ENCODE measurements at places on chromosomes 5 and 9.

GRCh38 chr5:116013936-116014335 is 18.3 kb upstream of the ARL14EPL start:
- DNase-seq, result no peak

- DNase-seq, result no peak
These were observed 542.3 kb downstream of the PDE4D start for GRCh38 chr5:59351076-59351794.

GRCh38 chr5:77006124-77006523 is 24.1 kb upstream of the AGGF1 start:
- DNase-seq, result no peak

DNA sequence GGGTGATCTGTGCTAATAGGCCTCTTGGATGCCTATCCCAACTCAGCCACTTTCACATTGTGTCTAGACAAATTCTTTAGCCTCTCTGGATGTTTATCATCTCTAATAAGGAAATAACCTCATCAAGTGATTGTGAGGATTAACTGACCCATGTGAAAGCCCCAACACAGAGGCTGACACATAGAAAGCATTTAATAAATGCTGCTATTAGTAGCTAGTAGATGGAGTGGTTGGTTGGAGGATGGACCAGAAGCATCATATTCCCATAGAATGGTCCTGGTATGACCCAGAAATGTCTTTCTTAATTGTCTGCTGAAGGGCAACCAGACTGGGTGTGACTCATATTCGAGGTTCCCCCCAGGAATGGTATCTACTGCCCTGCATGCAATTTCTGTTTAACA is 124.4 kb downstream of the PIK3R1 start:
- no peak for DNase-seq

DNA sequence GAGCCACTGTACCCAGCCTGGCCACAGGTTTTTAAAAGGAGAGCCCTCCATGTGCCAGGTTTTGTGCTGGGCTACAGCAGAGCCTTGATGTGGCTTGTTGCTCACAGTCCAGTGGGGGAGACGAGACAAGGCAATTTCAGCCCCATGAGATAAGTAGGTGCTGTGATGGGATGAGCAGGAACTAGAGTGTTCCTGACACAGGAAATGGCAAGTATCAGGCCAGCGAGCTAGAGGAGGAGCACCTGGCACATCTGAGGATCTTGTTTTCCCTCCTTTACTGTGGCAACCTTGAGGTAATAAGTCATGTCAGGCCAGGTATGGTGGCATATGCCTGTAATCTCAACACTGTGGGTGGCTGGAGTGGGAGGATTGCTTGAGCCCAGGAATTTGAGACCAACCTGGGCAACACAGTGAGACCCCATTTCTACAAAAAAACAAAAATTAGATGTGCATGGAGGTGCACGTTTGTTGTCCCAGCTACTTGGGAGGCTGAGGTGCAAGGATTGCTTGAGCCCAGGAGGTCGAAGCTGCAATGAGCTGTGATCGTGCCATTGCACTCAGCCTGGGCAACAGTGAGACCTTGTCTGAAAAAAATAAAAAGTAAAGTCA is 3.8 kb upstream of the ZDHHC12 start:
- no peak for DNase-seq

GRCh38 chr5:23820765-23821471 is 313.5 kb downstream of the PRDM9 start:
- no peak for DNase-seq

DNA sequence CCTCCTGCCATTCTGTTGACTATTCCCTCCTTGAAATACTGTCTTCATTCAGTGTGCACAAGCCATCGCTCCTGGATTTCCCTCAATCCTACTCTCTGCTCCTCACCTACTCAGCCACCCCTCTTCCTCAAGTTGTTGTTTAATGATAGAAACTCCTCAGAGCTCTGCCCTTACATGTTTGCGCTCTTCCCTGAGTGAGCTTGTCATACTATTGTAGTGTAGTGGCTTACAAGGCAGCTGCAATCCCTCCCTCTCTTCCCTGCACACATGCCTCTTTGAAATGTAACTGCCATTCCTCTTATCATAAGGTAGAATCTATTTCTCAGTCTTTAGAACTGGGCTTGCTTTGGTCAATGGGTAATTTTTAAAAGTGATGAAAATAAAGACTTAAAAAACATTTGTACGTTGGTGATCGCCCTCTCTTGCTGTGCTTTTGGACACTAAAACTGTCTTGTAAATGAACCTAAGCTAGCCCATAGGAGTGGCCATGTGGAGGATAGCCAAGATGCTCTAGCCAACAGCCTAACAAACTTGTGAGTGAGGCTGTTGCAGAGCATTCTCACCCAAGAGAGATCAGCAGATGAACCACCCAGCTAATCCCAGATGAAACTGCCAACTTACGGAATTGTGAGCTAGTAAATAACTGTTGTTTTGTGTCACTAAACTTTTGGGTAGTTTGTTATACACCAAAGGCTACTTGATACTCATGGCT is 18.1 kb upstream of the SMAD5 start:
- no peak for DNase-seq

DNA sequence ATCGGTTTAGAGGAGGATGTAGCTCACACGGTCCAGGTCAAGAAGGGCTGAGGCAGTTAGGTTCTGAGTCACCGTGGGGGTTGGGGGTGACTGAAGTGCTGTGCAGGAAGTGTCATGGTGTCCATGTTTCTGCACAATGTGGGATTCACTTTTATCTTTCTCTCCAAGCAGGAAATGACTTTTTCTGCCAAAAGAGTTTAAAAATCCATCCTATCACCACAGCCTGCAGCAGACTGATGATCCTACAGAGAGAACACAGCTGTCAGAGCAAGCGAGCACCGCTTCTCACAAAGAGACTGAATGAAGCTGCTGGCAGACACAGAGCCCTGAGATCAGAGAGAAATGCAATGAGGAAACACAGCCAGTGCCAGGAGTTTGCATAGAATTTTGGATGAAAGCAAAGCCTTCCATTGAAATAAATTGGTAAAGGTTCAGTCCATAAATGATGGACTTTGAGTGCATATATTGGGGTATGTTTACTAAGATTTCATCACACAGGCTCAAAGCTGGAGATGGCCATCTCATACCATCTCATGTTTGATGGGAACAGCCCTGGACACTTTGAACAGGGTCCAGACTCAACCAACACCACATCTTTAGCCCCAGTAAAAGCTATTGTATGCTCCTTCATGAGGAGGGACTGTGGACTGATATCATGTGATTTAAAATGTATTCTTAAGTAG is 213.9 kb upstream of the FBXL7 start:
- DNase-seq, result no peak

- no peak for DNase-seq
These were observed 346.8 kb downstream of the PIK3R1 start for GRCh38 chr5:68562308-68562707.

DNA sequence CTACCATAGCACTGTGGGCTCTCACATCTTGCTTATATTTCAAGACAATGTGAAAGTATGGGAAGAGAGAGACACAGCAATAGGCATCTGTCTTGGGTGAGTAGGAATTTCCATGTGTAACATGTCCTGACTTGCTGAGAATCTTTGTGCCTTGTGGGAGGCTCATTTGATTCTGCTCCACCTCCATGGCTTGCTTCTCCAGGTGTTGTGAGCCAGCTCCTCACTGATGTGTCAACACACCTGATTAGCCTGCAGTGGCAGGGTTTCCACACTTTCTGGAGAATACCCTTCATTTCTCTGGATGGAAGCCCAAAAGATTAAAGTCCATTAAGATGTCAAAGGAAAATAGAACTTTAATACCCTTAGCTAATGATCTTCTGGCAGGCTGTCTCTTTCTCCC is 613.6 kb downstream of the ZNF608 start:
- DNase-seq, result no peak

DNA sequence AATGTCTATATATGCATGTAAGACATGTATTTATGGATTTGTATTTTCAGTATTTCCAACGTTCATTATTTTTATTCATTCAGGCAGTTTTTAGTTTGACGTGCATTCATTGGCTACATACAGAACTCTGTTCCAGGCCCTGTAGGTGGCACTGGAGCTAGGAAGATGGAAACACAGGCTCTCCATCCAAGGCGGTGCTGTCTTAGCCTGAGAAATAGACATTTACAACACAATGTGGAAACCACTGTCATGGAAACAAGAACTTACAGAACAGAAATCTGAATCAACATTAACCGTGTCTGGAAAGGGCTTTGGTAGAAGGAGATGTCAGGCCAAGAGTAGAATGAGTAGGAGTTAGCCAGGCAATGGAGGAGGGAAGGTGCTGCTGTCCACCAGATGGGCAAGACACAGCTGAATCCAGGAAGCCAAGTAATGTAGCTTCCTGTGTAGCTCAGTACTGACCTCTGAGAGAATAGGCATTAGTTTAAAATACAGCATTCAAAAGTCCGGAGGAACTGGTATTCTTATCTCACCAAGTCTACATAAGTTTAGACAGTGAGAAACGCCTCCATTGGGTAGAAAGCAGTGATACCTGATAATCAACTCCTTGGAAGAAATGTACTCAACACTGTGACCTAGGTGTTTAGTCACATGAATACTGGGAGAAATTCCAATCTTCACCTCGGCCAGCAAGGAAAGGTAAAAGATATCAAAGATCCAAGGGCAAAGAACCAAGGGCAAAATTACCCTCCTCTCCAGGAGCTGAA is 388.6 kb upstream of the CDH6 start:
- DNase-seq, result no peak

- DNase-seq, result no peak
These were observed 596.0 kb downstream of the SEMA5A start for GRCh38 chr5:8949908-8950307.

DNA sequence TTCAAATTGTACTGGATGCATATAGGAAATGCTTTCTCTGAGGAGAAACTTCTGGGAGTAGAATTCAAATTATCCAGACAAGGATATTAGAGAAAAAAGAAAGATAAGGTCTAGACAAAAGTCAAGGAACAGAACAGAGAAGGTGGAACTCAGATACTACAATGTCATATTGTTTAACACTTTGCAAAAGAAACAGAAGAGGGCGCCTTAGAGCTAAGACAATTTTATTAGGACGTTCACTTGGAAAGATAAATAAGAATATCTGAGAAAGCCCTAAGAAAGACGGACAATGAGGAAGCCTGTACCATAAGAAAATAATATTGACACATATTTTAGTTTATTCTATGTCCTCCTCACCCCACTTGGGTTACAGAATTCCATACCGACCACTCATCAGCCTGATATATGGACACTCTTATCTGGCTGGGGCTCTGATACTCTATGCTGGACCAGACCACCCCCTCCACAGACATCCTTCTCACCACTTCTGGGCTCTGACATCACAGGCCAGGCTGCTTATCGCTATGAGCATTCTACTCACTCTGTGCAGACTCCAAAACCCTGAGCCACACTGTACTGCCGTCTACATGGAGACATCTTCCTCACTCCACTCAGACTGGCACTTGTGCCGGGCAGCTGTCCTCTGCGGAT is 9.1 kb upstream of the AK3 start:
- peak; percentile 75 for DNase-seq

DNA sequence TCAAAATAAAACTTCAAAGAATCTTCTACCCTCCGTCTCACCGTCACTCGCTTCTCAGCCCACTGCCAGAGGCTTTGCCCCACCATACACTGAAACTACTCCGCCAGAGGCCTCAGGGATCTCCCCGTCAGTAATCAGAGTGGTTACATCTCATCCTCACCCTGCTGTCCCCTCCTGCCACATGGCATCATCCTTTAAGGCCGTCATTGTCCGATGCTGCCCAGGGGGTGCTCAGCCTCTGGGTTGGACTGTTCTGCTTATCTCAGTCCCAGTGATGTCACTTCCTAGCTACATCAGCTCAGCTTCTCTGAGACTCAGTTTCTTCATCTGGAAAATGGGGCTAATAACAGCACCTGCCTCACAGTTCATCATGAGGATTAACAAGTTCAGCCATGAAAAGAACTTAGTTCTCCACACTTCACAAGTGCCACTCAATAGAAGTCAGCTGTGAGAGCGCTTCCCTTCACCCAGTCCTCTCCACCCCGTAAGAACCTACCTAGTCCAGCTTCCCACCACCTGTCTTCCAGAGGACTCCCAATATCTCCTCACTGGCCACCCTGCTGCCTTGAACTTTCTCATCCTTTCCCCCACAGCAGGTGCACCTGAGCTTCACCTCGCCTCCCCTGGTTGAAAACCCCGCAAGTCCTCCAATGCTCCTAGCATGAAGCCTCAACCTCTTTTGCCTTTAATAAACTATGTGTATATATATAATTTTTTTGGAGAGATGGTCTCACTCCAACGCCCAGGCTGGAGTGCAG is 2.8 kb upstream of the IL3 start:
- DNase-seq, result no peak

- DNase-seq, result peak; percentile 14
These were observed at the start of gene ADRA1B for GRCh38 chr5:159915904-159916840. ADRA1B (plus strand) TSS chr5:159916482; CDS start chr5:159916906, 424 bp downstream.

- DNase-seq, result no peak
These were observed 34.5 kb downstream of the HAVCR1 start for GRCh38 chr5:157024208-157024959.

DNA sequence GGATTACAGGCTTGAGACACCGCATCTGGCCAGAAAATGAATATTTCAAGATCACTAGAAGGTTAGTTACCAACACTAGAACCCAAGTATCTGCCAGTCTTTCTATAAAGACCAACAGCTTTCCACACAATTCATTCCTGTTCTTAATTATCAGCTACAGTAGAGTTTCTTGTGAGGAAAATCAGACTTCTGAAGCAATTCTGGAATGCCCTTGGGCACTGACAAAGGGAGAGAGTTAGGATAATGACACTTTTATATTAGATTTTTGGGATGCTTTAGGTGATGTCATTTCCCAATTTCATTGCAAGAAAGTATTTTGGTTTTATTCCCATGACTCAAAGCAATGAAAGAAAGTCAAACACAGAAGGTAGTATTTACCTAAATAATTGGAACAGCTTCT is 497.0 kb upstream of the TUSC1 start:
- DNase-seq, result no peak

GRCh38 chr5:154351566-154351965 is 94.2 kb upstream of the SAP30L start:
- DNase-seq, result no peak

DNA sequence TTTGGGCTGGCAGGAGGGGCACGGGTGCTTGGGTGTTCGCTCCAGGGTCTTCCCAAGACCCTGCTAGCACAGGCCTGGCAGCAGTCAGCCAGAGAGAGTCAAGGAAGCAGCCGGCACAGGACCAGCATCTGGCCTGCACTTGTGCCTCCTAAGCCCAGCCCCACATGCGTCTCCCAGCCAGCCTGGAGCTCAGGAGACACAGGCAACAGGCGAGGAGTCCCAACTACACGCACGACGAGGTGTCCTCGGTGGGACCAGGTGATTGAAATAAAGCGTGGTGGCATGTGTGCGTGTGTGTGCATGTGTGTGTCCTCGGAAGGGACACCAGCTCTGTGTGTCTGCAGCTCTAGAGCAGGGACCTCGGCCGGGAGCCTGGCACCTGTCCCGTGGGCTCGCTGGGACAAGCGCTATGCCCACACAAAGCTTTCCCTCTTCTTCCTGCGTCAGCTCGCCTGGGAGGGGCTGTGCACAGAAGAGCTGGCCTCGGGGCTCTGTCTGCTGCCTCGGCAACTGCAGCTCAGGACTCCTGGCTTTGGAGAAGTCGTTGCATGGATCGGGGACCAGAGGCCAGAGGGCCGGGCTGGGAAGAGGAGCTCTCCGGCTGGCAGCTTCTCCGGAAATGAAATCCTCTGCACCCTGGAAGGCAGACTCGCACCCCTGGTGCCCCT is 14.7 kb upstream of the SLC9A3 start:
- DNase-seq, result no peak
